Sigmoid colon (tissue), 7 donors: ENCODE measurements at places on chromosomes 4 and X. TPM values are rescaled to one million over a fixed set of nuclear protein-coding genes. Genes with fewer than 3 reads are reported as not detected.

The NDP gene
- not detected for total RNA-seq

The LIMCH1 gene
- total RNA-seq, result 14.5 TPM

The TBCK gene
- 43.5 TPM for total RNA-seq

The TMEM271 gene
- total RNA-seq, result not detected

The SMIM10 gene
- total RNA-seq, result 11.3 TPM

The MAGEA2B gene
- total RNA-seq, result not detected

The HDX gene
- 6.1 TPM for total RNA-seq

The MTMR8 gene
- 4.3 TPM for total RNA-seq

The ACSL1 gene
- total RNA-seq, result 104 TPM

The POU3F4 gene
- 0.33 TPM for total RNA-seq

DNA sequence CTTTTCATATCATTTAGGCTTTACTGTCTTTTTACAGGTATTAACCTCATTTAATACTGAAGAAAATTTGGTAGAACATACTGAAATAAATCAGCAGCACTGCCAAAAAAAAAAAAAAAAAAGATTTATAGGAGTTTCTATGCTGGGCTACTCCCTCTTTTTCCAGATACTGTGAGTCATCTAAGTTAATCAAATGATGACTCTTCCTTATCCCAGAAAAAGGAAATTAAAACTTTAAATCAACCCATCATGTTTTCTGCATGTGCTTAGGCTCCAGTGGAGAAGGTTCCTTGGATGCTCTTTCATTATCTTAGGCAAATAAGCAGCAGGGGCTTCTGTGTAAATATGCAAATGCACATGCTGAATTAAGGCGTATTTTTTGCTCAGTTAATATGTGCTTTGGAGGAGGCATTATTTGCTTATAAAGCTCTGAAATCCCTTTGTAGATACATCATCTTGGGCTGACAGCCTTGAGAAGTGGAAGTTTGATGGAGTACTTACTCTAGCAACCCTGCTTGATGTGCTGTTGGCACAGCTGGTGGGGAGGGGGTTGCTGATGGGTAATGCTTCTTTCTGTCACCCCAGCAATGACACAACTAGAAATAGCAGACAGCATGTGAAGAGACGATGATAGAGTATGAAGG, 136.1 kb downstream of the C4orf33 start:
- no peaks in the 10 kb centered on the region for H3K4me1 ChIP-seq
- no peak for DNase-seq
- no peak overlapping the region for H3K27ac ChIP-seq
- H3K36me3 ChIP-seq, result no peaks in the 10 kb centered on the region
- no peaks in the 10 kb centered on the region for H3K27me3 ChIP-seq
- H3K4me3 ChIP-seq, result no peak overlapping the region

DNA sequence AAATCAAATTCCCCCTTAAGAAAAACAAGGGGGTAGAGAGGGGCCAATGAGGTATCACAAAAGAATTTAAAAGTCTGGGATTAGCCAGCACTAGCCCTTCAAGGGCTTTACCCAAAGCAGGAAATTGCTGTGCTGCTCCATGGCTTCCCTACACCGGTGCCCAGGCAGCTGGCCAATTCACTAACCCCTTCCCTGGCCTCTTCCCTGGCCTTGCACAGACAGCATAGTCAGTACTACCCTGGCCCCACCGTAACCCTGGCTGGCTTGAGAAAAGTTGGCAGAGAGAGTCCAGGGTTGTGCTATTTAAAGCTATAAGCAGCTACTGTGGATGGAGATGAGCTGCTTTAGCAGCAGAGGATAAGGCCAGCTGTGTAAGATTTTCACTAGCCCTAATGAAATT, 43.1 kb downstream of the ADAMTS3 start:
- H3K4me1 ChIP-seq, result no peaks in the 10 kb centered on the region
- no peaks in the 10 kb centered on the region for H3K36me3 ChIP-seq
- H3K4me3 ChIP-seq, result no peak overlapping the region

DNA sequence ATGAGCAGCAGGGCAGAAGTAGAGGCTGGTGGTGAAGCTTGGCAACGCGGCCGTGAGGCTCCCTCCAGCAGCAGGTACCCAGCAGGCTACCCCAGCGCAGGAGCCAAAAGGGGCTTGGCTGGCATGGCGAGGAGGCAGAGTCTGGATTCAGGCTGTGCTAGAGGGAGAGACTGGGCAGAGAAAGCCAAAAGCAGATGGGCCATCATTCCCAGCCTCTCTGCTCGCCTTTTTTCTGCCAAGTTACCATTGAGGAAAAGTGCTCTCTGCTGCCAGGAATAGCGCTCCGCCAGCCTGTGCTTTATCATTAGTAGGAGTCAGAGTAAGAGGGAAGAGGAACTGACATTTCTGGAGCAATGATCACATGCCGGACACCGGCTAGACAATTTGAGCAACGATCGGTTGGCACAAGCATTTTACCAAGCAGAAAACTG, 28.7 kb upstream of the MAP3K15 start:
- H3K27ac ChIP-seq, result no peak overlapping the region
- H3K4me1 ChIP-seq, result no peaks in the 10 kb centered on the region
- H3K27me3 ChIP-seq, result no peaks in the 10 kb centered on the region
- no peaks in the 10 kb centered on the region for H3K36me3 ChIP-seq
- no peak for DNase-seq

DNA sequence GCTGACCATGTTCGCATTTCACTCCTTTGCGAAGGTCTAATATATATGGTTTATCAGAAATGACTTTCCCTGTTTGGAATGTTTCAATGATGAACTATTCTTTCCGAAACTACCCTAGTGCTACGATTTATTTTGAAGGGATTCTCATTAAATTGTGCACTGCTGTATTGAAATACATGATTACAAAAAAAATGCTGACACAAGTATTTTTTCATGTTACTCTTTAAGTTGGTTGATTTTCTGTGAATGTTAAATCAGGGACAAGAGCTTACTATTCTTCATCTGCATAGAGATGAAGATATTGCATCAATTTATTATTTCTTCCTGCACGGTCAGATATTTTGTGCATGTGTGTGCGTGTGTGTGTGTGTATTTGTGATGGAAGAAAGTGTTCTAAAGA, 731.5 kb upstream of the AGA start:
- H3K27ac ChIP-seq, result no peak overlapping the region
- H3K27me3 ChIP-seq, result no peaks in the 10 kb centered on the region
- DNase-seq, result no peak
- H3K36me3 ChIP-seq, result no peaks in the 10 kb centered on the region

- no peaks in the 10 kb centered on the region for H3K36me3 ChIP-seq
- H3K4me3 ChIP-seq, result no peak overlapping the region
Observed at GRCh38 chrX:101287402-101287801, 3.7 kb downstream of the TAF7L start.

GRCh38 chrX:97895751-97896150, 1012.0 kb downstream of the RPA4 start:
- DNase-seq, result no peak
- no peak overlapping the region for H3K4me3 ChIP-seq
- no peaks in the 10 kb centered on the region for H3K36me3 ChIP-seq
- H3K27ac ChIP-seq, result no peak overlapping the region
- no peaks in the 10 kb centered on the region for H3K4me1 ChIP-seq
- no peaks in the 10 kb centered on the region for H3K27me3 ChIP-seq

- H3K27me3 ChIP-seq, result no peaks in the 10 kb centered on the region
- H3K4me1 ChIP-seq, result no peaks in the 10 kb centered on the region
- H3K36me3 ChIP-seq, result no peaks in the 10 kb centered on the region
- no peak for DNase-seq
- no peak overlapping the region for H3K27ac ChIP-seq
Observed at GRCh38 chrX:132171881-132172280, 44.1 kb upstream of the FRMD7 start.

GRCh38 chrX:40158036-40158706, 60.4 kb upstream of the BCOR start:
- H3K4me3 ChIP-seq, result peak overlapping the region; percentile 46
- no peaks in the 10 kb centered on the region for H3K4me1 ChIP-seq
- no peaks in the 10 kb centered on the region for H3K27me3 ChIP-seq

DNA sequence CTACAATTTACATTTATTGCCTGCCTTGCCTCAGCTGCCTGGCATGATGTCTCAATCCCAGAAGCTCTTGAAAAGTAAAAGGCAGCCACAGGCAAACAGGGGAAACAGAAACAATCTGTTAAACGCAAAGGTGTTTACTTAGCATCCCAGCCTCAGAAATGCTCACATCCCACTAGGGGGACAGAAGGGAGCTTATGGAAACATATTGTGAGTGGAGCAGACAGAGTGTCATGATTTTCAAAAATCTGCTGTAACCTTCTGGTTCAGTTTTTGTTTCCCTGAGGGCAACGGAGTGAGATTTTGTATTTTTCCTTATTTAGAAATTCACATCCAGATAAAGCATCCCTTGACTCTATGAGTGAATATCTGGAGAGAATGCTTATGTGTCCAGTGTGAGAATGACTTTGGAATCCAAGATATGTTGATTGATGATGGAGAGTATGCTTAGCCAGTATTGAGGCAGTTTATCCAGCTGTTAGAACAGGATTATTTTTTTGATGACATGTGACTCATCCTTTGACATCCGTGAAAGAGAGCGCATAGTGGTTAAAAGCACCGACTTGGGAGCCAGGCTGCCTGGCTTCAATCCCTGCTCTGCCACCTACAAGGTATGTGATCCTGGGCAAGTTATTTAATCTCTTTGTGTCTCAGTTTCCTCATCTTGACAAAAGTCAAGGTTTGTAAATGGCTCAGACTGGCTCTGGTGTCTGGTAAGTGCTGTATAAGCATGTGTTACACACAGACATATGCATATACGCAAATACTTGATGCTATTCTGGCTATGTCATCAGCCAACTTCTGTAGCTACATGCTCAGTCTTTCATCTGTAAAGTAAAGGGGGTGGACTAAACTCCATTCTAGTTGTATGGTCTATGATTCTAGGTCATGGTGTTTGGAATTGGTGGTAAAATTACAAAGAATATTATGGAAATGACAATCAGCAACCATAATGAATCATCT, 381.2 kb downstream of the RAPGEF2 start:
- no peaks in the 10 kb centered on the region for H3K27me3 ChIP-seq
- H3K27ac ChIP-seq, result no peak overlapping the region
- no peak for DNase-seq
- no peaks in the 10 kb centered on the region for H3K36me3 ChIP-seq
- no peak overlapping the region for H3K4me3 ChIP-seq
- no peaks in the 10 kb centered on the region for H3K4me1 ChIP-seq

DNA sequence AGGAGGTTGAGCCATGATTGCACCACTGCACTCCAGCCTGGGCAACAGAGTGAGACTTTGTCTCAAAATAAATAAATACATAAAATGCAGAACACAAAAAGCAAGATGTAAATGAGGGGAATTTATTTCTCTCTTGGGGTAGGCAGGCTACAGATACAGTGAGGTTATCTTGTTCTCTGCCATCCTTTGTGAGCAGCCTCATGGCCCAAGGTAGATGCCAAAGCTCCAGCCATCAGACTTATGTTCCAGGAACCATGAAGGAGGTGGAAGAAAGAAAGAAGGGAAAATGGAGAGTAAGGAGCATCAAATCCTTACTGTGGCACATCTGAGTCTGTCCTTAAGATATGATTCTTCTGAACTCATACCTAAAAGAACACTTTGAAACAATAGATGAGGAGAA, 11.1 kb downstream of the ARSH start:
- no peaks in the 10 kb centered on the region for H3K4me1 ChIP-seq
- no peak overlapping the region for H3K27ac ChIP-seq
- H3K36me3 ChIP-seq, result no peaks in the 10 kb centered on the region
- H3K27me3 ChIP-seq, result no peaks in the 10 kb centered on the region

DNA sequence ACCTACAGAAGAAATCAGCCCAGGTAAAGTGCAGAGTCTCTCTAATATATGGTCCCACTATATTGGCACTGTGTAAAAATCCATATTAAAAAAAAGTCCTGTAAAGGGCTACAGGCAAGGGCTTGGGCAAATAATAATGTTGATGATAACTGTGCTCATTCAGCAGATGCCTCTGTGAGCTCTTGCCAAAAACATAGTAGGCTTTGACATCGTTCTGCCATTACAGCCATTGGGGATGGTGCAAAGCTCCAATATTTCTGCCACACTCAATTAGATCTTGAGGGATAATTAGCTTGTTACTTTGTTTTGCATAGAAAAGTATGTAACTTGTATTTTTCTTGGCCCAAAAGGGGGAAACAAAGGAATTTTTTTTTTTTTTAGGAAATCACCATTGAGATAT, 645.5 kb upstream of the FAM241A start:
- no peak overlapping the region for H3K4me3 ChIP-seq
- no peaks in the 10 kb centered on the region for H3K27me3 ChIP-seq
- H3K4me1 ChIP-seq, result no peaks in the 10 kb centered on the region
- H3K36me3 ChIP-seq, result no peaks in the 10 kb centered on the region

GRCh38 chr4:186068581-186069348, at the start of gene TLR3:
TLR3 (plus strand) TSS chr4:186069156; CDS start chr4:186076620, 7,464 bp downstream.
- peaks cover 19% of the 10 kb centered on the region for H3K4me1 ChIP-seq
- no peak for DNase-seq
- H3K36me3 ChIP-seq, result no peaks in the 10 kb centered on the region
- peak within 1 kb of the TSS; percentile 57 for H3K4me3 ChIP-seq
- no peaks in the 10 kb centered on the region for H3K27me3 ChIP-seq

- no peak for DNase-seq
- H3K27me3 ChIP-seq, result no peaks in the 10 kb centered on the region
- H3K27ac ChIP-seq, result peak overlapping the region; percentile 87
- peaks cover 11% of the 10 kb centered on the region for H3K4me1 ChIP-seq
- no peaks in the 10 kb centered on the region for H3K36me3 ChIP-seq
- peak overlapping the region; percentile 62 for H3K4me3 ChIP-seq
Observed at GRCh38 chrX:14028473-14028872, 1.2 kb downstream of the GEMIN8 start.

GRCh38 chr4:70759126-70759525, 37.4 kb downstream of the RUFY3 start:
- no peak for DNase-seq
- H3K4me3 ChIP-seq, result no peak overlapping the region
- H3K27me3 ChIP-seq, result no peaks in the 10 kb centered on the region
- no peak overlapping the region for H3K27ac ChIP-seq
- H3K36me3 ChIP-seq, result no peaks in the 10 kb centered on the region

DNA sequence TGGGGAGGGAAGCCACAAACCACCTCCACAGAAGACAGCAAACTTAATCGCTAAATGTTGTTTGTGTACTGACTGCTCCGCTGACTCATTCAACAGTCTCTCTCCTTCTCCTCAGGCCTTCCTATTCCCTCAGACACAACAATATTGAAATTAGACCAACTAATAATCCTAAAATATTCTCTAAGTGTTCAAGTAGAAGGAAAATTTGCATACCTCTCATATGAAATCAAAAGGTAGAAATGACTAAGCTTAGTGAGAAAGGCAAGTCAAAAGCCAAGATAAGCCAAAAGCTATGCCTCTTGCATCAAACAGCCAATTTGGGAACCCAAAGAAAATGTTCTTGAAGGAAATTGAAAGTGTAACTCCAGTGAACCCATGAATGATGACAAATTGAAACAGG, 75.7 kb upstream of the ARHGAP24 start:
- no peak overlapping the region for H3K27ac ChIP-seq
- DNase-seq, result no peak
- H3K36me3 ChIP-seq, result no peaks in the 10 kb centered on the region
- no peak overlapping the region for H3K4me3 ChIP-seq

- no peak overlapping the region for H3K27ac ChIP-seq
- H3K4me3 ChIP-seq, result no peak overlapping the region
- no peaks in the 10 kb centered on the region for H3K36me3 ChIP-seq
- H3K4me1 ChIP-seq, result no peaks in the 10 kb centered on the region
- H3K27me3 ChIP-seq, result no peaks in the 10 kb centered on the region
Observed at GRCh38 chr4:184024637-184025036, 119.5 kb downstream of the STOX2 start.

GRCh38 chr4:88195328-88196012, 37.0 kb upstream of the ABCG2 start:
- no peak overlapping the region for H3K27ac ChIP-seq
- H3K4me1 ChIP-seq, result no peaks in the 10 kb centered on the region
